ENCODE measurements at places on chromosomes 13 and 19.

- no peak for DNase-seq
Observed at GRCh38 chr13:63323441-63323840, 1907.8 kb upstream of the PCDH20 start.

DNA sequence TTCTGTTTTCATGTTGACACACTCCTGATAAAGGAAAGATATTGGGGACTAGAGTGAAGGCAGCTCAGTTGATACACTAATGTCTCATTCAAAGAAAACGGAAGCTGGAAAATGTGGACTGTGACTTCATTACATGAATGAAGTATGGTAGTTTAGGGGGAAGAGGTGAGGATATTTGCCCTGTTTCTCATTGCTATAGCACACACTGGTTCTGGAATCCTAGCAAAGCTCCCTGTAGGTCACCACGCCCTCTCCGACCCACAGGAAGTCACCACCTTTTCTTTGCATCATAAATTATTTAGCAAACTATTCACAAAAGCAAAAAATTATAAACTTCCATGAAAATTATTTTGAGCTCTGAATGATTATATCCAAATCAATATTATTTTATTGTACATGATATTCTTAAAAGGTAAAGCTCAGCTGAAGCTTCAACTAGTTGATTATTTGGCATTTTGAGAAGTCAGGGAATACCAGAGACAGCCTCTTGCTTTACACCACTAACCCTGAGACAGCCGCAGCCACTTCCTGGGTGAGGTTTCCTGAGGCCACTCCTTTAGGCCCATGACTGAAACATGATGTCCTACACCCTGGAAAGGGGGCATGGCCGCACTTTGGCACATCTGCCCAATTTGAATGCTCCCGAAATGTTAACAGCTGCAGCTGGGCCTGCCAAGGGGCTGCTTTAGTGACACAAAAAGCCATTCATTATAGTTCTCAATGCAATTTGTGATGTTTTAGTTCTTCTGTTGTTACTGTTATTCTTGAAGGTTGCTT lies 50.0 kb upstream of the WDFY2 start:
- DNase-seq: no peak

DNA sequence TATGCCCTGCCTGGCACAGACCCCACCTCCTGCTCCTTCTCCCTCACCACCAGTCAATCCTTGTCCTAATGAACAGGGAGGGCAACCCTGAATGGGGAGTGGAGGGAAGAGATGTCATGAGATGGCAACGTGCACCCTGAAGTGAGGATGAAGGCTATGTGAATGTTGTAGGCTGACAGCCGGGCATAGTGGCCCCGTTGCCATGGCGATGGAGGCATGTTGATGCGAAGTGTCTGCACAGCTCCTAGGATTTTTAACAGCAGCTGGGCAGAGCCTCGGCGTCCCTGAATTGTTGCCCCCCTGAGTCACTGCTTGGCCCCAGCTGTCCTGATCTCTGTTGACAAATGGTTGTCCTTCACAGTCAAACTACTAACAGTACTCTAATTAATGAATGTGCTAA lies 4.8 kb upstream of the ALOX5AP start:
- DNase-seq: no peak

- no peak for DNase-seq
Observed at GRCh38 chr19:31510635-31511034, 161.4 kb upstream of the TSHZ3 start.

GRCh38 chr19:47230054-47230920 lies 712 bp downstream of the BBC3 start:
- no peak for DNase-seq

DNA sequence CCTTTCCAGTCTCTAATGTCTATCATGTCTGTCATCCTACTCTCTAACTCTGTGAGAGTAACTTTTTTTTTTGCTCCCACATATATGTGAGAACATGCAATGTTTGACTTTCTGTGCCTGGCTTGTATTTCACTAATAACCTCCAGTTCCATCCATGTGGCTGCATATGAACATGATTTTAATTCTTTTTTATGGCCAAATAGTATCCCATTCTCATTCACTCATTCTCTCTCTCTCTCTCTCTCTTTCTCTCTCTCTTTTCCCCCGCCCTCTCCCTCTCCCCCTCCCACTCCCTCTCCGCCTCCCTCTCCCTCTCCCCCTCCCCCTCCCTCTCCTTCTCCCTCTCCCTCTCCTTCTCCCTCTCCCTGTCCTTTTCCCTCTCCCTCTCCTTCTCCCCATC lies 52.0 kb downstream of the DNAJC3 start:
- no peak for DNase-seq

All from NCI-H510A (cell line).